ENCODE measurements at places on chromosomes 2 and 18.

GRCh38 chr2:241984271-241984655, 114.7 kb downstream of the RTP5 start:
- no peak for DNase-seq

GRCh38 chr2:217960351-217960750, 42.4 kb downstream of the TNS1 start:
- DNase-seq = no peak

DNA sequence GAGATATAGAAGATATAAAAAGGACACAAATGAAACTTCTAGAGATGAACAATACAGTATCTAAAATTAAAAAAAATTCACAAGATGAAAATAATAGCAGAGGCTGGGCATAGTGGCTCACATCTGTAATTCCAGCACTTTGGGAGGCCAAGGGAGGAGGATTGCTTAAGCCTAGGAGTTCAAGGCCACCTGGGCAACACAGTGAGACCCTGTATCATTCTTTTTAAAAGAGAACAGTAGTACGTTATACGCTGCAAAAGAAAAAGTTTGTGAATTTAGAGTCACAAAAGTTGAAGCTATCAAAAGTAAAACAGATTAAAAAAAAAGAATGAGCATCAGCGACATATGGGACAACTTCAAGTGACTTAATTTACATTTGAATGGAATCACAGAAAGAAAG, 81.6 kb upstream of the ZFP36L2 start:
- DNase-seq = no peak

- no peak for DNase-seq
These were observed 52.7 kb downstream of the CCDC93 start for GRCh38 chr2:117961201-117961600.

GRCh38 chr2:201246280-201246679, 14.1 kb upstream of the CASP8 start:
- no peak for DNase-seq

DNA sequence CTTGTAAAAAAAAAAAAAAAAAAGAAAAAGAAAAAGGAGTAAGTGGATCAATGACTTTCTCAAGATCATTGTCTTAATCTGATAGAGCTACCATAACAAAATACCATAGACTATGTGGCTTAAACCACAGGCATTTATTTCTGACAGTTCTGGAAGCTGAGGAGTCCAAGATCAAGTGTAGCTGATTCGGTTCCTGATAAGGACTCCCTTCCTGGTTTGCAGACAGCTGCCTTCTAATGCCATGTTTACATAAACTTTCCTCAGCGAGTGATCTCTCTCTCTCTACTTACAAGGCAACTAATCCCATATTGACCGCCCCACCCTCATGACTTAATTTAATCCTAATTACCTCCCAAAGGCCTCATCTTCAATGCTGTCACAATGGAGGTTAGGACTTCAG, 36.5 kb upstream of the SIX2 start:
- no peak for DNase-seq

DNA sequence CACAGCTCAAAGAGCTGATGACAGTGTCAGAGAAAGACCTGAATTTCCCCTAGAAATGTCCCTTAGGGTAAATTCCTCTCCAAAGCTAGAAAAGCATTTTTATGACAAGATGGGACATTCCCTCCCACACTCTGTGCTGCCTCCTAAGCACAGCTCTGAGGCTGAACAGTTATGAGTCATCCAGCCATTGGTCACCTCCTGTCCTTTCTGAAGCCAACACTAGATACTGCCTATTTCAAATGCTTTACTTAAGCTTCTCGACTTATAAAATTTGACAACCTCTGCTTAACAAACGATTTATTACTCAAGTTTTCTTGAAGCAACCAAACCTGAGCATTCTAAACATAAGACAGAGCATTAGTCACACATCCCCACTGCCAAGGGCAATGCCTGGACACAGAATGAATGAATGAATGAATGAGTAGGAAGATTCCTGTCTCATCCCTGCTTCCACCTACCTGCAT, 35.4 kb downstream of the B4GALT6 start:
- no peak for DNase-seq

GRCh38 chr2:224181534-224182155, 142.6 kb upstream of the SERPINE2 start:
- DNase-seq = no peak

DNA sequence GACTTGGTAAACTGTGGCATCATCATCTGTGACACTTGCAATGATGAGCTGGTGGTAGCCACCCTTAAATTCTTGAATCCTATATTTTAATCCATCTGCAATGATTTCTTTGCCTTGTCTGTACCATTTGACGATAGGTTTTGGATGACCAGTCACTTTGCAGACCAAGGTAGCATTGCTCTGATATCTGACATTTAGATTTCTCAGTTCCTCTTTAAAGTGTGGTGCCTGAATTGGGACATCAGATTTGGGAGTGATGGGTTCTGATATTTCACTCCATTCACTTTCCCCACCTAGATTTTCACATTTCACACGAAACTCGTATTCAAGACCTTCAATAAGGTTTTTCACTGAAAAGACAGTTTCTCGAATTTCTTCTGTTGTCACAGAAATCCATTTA, 55.8 kb downstream of the PLEKHA3 start:
- no peak for DNase-seq

DNA sequence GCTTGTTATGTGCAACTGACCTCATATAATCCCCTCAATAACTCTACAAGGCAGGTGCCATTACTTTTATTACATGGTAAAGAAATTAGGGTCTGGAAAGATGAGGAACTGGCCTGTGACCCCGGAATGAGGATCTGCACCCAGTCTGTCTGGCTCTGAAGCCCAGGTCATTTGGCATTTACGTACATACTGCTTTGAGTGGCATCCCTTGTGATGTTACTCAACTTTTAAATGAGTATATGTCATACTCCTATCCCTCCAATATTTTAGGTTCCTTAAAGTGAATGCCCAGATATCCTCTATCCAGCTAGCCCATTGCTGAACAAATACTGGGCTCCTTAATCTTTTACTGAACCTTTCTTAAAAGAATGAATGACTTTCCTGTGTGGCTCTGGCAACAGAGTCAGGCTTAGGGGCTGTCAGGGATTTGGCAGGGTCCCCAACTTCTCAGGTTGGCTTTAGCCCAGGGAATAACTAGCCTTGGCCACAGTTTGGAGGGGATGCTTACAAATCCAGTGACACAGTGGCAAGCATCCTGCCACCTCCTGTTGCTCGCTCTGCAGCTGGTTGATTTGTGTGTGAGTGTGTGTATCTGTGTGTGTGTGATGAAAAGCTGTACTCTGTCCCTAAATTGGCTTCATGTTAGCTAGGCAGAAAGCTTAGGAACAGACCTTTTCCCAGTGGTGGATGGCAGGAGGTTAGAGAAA, 3.4 kb upstream of the CXCR4 start:
- DNase-seq = no peak

- no peak for DNase-seq
These were observed 121.6 kb downstream of the SP3 start for GRCh38 chr2:173843526-173843925.

- DNase-seq = no peak
These were observed 2.6 kb upstream of the BCL2 start for GRCh38 chr18:63322206-63322605.

- no peak for DNase-seq
These were observed 142.4 kb upstream of the ALPP start for GRCh38 chr2:232236200-232236599.
